Uterine smooth muscle cell (primary cell): ENCODE measurements at places on chromosomes 5 and 9. TPM values are rescaled to one million over a fixed set of nuclear protein-coding genes. Genes with fewer than 3 reads are reported as not detected.

Gene FCN2
- total RNA-seq: not detected in 2 replicates

Gene APBA1
- total RNA-seq: 9.2 and 14.4 TPM in 2 replicates

Gene PKD2L2
- total RNA-seq: under 0.01 TPM in 1 of 2 replicates, not detected in the other

Gene SLC6A18
- not detected in 2 replicates for total RNA-seq

Gene KCNMB1
- total RNA-seq: under 0.01 TPM in 1 of 2 replicates, not detected in the other
